ENCODE measurements at places on chromosomes 12 and 14.

DNA sequence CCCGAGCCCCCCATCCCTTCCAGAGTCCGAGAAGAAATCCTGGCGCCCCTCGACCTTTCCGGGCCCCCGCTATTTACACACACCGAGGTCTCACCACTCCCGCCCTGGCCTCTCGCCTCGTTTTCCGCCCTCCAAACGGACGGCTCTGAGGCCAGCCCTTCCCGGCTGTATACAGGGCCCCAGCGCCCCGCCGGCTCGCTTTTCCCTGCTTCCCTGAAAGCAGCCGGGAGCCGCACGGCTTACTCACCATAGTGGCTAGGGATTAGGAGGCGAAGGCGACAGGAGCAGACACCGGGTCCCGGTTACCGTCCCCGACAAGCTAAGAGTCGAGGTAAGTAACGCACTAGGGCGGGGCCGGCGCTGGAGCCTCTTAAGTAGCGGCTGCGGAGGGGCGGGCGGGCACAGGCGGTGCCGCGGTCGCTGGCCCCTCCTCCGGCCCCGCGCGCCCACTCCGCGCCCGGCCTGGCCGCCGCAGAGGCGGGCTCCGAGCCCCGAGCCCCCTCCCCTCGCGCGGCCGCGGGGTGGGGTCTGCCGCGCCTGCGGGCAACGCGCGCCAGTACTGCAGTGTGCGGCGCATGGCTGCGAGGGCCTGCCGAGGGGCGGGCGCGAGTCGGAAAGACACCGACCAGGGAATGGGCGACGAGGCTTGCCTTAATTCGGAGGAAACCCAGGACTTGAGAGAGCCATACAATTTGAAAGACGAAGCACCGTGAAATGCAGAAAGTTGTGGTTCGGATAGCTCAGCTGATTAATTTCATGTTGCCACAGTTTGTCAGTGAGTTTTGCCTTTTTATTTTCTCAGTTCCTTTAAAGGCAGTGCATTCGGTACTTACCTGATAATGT is at the start of gene TUBA1B:
Gene TUBA1B (minus strand): TSS at position 345 of the 843 bp plus-strand sequence. CDS start 95 bp downstream, at position 250.
- no peak for DNase-seq

- DNase-seq, result no peak
Measured at GRCh38 chr12:117188121-117188665, 2.1 kb downstream of the FBXO21 start.

DNA sequence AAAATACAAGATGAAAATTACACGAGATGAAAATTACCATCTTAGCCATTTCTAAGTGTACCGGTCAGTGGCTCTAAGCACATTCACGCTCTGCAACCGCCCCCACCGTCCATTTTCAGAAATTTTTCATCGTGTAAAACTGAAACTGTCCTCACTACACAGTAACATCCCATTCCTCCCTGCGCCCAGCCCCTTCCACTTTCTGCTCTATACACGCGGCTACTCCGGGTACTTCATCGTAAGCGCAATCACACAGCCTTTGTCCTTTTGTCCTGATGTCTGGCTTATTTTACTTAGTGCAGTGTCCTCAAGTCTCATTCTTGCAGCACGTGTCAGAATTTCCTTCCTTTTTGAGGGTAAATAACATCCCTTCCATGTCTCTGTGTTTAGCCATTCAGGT is 3.6 kb upstream of the GPR132 start:
- no peak for DNase-seq

- no peak for DNase-seq
Measured at GRCh38 chr12:21129906-21130305, 1.1 kb upstream of the SLCO1B1 start.

DNA sequence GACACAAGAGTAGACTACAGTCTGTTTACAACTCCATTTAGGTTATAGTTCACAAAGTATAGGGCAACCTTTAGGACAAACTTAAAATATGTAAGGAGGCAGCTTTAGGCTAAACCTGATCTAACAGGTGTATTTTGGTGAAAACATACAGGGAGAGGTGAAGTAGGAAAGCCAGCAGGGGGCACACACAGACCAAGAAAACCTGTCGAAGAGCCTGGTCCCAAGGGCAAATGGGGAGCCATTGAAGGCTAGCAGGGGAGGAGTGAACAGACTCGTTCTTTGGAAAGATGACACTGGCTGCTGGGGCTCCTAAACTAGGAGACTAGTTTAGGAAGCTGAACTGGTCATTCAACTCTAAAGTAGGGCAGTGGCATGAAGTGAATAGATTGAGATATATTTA is 138.8 kb upstream of the WSCD2 start:
- DNase-seq, result no peak

- no peak for DNase-seq
Measured at GRCh38 chr12:111781085-111781658, 14.4 kb downstream of the ALDH2 start.

Data from AG09309 (cell line).